ENCODE measurements at places on chromosomes 11 and 22.

DNA sequence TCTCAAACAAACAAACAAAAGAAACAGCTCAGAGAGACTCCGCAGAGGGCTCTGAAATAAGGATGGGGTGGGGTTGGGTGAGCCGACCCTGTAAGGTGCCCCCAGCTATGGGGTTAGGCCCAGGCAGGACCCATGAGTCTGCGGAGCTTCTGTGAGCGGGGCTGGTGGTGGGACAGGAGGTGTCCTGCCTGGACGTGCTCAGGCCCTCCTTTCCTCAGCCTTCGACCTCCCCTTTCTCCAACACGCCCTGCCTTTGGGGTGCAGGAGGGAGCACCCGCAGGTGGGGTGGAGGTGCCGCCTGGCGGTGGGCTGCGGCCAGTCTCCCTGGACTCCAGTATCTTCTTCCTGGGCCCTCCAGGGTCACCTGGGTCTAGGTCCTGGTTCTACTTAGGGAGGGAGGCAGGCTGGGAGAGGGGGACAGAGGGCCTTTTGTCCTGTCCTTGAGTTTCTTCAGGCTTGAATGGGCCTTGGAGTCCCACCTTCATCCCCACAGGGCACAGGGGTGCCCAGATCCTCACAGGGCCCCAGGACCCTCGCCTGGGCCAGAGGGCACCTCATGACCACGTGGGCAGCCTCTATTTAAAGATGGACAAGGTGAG, 12.3 kb downstream of the PRR33 start:
- H3K27ac ChIP-seq = peak overlapping the region; percentile 70
- peak; percentile 74 for DNase-seq
- H3K27me3 ChIP-seq = no peaks in the 10 kb centered on the region
- no peak overlapping the region for H3K4me3 ChIP-seq
- H3K36me3 ChIP-seq = peaks cover 81% of the 10 kb centered on the region

GRCh38 chr11:119236891-119237290, 30.8 kb downstream of the CBL start:
- peaks cover 12% of the 10 kb centered on the region for H3K36me3 ChIP-seq
- H3K27ac ChIP-seq = no peak overlapping the region
- no peaks in the 10 kb centered on the region for H3K27me3 ChIP-seq
- peaks cover 9% of the 10 kb centered on the region for H3K4me1 ChIP-seq
- H3K4me3 ChIP-seq = no peak overlapping the region
- no peak for DNase-seq

GRCh38 chr11:68370211-68371111, 58.1 kb downstream of the LRP5 start:
- H3K4me1 ChIP-seq = peaks cover 47% of the 10 kb centered on the region
- no peak overlapping the region for H3K27ac ChIP-seq
- no peak overlapping the region for H3K4me3 ChIP-seq
- no peak for DNase-seq
- peaks cover 6% of the 10 kb centered on the region for H3K27me3 ChIP-seq

DNA sequence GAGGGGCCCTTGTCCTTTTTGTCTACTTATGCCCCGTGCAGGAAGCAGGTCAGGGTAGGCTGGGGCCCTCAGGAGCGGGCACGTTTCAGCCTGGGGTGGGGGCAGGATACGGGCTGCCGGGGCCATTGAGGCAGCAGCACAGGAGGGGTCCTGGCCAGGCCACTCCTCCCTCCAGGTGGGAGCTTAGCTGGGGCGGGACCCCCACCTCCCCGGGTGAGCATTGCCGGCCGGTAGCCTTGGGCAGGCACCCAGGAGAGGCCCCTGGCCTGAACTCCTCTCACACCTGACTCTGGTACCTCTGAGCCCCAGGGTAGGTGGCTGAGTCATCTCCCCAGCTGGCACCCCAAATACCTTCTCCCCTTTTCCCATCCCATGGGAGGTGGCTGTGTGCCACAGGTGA, 5.0 kb upstream of the MUC6 start:
- H3K4me1 ChIP-seq = peaks cover 2% of the 10 kb centered on the region
- no peak overlapping the region for H3K4me3 ChIP-seq
- no peaks in the 10 kb centered on the region for H3K36me3 ChIP-seq
- H3K27me3 ChIP-seq = no peaks in the 10 kb centered on the region

GRCh38 chr22:44005524-44005923, 18.6 kb upstream of the PARVB start:
- H3K4me3 ChIP-seq = no peak overlapping the region
- H3K27ac ChIP-seq = no peak overlapping the region
- H3K36me3 ChIP-seq = peaks cover 6% of the 10 kb centered on the region
- no peak for DNase-seq
- H3K27me3 ChIP-seq = no peaks in the 10 kb centered on the region
- no peaks in the 10 kb centered on the region for H3K4me1 ChIP-seq

DNA sequence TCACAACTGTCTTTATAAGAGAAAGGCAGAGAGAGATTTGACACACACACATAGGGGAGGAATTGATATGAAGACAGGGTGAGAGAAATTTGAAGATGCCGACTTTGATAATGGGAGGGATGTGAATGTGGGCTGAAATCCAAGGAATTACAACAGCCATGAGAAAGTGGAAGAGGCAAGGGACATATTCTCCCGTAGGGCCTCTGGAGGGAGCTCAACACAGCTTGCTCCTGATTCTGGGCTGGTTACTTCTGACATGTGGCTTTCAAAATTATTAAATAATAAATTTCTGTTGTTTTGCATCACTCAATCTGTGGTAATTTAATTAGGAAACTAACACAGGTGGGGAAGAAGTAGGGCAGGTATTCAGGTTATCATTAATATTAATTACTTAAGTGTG, 282.9 kb downstream of the LUZP2 start:
- no peak overlapping the region for H3K4me3 ChIP-seq
- no peaks in the 10 kb centered on the region for H3K4me1 ChIP-seq
- no peaks in the 10 kb centered on the region for H3K27me3 ChIP-seq
- H3K27ac ChIP-seq = no peak overlapping the region
